ENCODE measurements at places on chromosomes 6 and 20.

DNA sequence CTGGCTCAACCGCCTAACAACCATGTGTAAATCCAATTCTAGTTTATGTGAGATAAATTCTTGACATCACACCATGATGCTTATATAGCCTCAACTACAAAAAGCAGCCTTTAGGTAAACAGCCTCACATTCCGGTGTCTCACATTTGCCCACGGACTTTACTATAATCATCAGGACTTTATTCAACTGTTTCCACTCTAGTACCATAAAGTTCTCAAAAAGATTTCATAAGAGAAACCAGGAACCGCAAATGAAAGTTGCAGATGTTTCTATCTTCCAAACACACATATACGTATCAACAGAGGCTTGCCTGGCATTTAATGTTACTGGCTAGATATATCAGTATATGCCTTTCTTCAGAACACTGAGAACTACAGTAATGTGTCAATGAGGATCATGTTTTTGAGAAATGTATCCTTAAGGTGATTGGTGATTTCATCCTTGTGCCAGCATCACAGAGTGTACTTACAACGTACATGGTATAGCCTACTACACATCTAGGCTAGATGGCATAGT, 80.0 kb downstream of the EPB41L2 start:
- no peak for DNase-seq

GRCh38 chr6:149884215-149884614, 13.7 kb downstream of the RAET1E start:
- peak; percentile 60 for DNase-seq

- peak; percentile 51 for DNase-seq
These were observed 36.1 kb upstream of the NKX2-4 start for GRCh38 chr20:21433329-21433890.

DNA sequence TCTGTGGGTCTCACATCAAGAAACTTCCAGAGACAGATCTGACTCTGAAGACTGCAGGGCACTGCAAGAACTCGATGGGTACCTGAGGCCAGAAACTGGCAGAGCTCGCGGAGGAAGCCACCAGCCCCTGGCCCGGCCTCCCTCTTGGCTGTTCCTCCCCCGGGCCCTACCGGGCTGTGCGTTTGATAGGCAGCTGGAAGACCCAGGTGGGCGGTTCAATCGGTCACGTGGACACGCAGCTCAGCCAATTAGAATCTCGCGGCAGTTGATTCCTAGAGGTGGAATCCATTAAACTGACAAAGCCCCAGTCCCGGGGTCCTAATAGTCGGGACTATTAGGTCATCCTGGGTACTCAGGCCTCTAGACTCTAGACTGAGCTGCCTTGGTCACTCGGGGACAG, 154.2 kb upstream of the PROKR2 start:
- no peak for DNase-seq

DNA sequence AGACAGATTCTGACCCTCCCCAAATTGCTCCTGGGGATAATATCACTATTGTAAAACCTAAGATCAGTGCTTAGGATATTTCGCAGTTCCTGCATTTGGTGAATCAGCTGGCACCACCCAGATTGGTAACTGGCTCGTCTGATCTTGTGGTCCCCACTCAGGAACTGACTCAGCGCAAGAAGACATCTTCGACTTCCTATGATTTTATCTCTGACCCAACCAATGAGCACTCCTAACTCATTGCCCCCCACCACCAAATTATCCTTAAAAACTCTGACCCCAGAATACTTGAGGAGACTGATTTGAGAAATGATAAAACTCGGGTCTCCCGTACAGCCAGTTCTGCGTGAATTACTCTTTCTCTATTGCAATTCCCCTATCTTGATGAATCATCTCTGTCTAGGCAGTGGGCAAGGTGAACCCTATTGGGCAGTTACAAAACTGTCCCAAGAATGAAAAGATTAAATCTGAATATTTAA, 55.7 kb upstream of the PRND start:
- peak; percentile 86 for DNase-seq
